ENCODE measurements at places on chromosomes 3 and 15.

- DNase-seq, result no peak
Measured at GRCh38 chr15:88655103-88655553, 16.3 kb downstream of the ISG20 start.

GRCh38 chr3:9331171-9331570 lies 31.7 kb upstream of the THUMPD3 start:
- DNase-seq, result no peak

DNA sequence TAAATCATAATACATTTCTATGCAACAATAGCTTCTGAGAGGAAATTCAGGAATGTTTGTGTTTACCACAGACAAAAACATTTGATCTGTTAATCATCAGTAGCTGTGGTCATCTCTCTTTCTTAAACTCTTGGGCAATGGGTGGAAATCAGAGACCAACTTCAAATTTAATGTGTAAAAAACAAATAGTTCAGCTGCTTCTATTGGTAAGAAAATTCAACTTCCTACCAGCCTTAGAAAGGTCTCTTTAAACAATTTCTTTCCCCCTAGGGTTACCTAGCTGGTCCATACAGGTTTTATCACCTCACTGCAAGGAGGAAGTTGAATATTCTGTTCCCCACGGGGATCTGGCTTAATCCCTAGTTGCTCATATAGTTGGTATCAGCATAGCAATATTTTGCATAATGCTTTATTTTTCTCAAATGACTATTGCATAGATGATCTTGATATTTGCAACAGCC lies 20.3 kb upstream of the PPP4R2 start:
- DNase-seq, result no peak

DNA sequence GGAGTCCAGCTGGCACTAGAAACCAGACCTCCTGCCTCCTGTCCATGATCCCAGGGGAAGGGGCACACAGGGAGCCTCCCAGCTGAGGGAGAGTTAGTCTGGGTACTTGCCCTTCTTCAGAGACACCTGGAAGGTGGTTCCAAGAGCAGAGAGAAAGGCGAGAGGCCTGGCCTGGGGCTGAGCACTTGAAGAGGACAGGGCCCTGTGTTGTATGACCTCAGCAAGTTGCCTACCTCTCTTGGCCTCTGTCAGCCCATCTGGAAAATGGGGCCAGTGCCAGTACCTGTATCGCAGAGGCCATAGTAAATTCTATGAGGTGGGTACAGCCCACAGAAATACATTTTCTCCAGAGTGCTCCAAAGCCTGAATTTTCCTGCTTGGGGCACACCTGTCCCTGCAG lies 19.5 kb downstream of the PTH1R start:
- no peak for DNase-seq

DNA sequence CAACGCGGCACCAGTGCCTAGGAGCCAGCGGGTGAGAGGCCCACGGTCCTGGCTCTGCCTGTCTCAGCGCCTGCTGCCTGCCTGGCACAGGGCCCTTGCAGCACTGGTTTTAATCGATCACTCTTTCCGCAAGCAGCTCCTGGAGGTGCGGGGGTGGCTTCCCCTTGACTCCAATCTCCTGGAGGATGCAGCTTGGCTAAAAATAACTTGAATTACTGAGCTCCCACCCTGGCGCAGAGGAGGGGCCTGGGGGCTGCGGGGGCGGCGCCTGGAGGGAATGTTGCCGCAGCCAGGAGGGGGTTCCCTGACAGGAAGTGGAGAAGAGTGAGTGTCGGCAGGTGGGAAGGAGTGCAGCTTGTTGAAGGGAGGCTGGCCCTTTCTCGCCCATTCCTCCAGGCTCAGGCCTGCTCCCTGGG lies 9.9 kb upstream of the RPL29 start:
- no peak for DNase-seq

GRCh38 chr15:66188464-66188863 lies 65.1 kb downstream of the MEGF11 start:
- DNase-seq, result no peak

- DNase-seq, result no peak
Measured at GRCh38 chr3:49415931-49416601, 3.8 kb downstream of the TCTA start.

GRCh38 chr3:66499881-66500575 lies 794 bp downstream of the LRIG1 start:
- peak; percentile 54 for DNase-seq

DNA sequence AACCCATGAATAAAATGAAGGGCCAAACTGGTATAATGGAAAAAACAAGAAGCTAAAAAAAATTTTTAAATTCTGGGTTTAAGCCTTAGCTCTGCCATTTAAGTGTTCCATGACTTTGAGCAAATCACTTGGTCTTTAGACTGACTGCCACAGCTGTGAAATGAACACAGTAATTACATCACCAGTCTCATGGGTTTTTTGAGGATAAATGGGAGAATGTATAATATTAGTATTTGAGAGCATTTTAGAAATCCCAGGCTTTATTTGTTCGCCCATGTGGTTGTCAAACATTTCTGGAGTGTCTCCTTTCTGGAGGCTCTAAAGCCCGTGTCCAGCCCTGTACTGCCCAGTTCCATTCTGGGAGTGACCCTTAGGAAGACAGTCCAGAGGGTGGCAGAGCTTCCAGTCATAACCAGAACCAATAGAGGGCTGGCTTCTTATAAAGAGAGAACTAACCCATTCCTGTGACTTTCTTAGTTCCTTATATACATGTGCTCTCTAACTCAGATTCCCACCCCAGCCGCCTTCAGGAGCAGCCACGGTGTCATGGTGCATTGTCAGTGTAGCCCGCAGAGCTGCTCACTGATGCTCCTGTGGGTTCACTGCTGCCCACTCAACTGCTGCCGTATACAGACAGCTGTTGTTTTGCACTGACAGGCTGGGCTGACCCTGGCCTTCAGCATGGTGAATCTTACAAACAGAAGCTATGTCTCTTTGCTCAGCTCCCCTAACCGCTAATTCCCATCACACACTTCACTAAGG lies 44.7 kb downstream of the BOC start:
- no peak for DNase-seq

DNA sequence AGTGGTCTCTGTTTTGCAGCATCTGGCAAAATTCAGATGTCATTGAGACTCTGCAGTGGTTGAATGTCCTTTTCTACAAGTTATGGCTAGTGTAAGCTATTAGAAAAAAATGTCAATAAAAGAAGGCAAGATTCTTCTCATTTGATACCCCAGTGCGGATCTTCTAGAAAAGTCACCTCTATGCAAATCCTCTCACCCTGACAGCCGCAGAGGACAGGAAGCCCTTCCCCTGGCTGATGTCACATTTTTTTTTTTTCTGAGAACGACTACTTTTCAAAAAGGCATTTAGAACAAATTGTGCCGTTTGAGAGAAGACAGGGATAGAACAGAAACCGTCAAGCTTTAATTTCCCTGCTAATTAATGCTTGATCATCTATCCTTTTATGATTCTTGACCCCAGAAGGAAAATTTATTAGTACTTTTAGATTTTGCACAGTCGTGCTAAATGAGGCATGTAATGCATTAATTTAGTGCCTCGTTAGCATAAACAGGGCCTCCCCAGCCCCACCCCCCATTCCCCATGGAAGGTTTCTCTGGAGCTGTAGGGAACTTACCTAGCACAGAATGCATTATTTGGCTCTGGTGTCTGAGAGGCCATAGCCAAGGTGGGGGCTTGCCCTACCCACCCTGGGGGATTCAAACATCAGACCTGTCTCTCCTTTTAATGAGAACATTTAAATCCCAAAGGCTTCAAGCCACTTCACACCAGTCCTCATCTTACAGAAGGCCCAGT lies 183.8 kb downstream of the OPA1 start:
- no peak for DNase-seq

- no peak for DNase-seq
Measured at GRCh38 chr3:4889896-4890295, 89.3 kb upstream of the BHLHE40 start.

DNA sequence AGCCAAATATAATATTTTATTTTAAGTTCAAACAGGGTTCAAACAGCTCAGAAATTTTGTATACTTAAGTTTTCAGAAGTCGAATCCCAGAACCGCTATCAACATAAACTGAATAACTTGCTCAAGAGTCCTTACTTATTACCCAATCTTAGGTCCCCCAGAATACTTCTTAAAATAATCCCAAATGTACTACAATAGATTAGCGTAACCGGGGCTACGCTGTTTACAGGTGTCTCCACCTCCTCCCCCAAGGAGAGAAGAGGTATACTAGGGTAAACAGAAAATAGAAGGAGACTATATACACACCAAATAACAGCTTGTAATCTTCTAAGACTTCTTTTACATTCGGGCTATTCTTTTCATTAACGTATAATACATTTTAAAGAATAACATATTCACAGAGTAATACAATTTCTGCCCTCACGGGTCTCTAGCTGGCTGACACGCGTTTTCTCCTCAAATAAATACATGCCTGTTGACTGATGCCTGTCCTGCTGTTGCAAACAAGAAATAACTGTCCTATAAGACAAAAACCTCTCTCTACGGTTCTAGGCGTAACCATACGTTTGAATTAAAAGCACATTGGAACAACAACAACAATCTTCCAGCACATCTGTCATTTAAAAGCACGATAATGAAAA lies 1.3 kb downstream of the DENND4A start:
- DNase-seq, result no peak

DNA sequence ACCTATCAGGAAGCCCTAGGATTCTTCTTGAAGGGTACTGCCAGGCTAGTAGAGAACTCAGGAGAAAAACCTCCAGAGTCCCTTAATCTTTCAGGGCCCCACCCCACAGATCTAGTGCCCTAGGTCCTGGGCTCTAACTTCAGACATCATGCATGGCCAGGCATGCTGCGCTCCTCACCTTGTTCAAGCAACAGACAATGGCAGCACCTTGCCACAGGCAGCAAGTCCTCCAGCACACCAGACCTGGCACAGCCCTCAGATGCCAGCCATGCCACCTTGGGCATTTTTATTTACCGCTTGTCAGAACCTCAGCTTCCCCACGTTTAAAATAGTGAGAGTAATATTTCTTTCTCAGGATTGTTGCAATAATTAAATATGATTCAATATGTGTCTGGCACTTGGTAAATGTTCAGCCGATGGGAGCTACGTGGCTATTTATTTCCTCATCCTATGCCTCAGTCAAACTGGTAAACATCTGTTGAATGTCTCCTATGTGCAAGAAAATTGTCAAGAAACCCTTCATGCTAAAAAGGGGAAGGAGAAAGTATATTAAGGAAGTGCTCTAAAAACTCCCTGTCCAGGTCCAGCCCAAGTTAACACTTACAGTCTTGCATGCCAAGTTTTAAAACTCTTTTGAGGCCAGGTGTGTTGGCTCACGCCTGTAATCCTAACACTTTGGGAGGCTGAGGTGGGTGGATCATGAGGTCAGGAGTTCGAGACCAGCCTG lies 14.5 kb upstream of the CCR1 start:
- no peak for DNase-seq

DNA sequence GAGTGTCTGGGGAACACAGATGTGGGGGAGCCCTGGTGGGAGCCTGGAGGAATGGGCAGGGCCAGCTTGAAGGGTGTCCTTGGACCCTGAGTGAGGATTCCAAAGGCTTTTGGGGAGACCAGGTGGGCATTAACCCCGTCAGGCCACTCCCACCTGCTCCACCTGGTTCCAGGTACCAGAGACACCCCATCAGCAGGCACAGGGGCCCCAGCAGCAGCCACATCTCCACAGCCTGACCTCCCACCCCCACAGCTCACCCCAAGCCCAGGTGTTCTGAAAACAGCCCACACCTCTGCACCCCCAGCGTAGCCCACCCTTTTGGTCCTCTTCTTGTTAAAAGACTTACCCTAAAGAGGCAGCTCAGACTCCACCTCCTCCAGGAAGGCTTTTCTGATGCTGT lies 102.1 kb upstream of the PRR20G start:
- DNase-seq, result no peak

DNA sequence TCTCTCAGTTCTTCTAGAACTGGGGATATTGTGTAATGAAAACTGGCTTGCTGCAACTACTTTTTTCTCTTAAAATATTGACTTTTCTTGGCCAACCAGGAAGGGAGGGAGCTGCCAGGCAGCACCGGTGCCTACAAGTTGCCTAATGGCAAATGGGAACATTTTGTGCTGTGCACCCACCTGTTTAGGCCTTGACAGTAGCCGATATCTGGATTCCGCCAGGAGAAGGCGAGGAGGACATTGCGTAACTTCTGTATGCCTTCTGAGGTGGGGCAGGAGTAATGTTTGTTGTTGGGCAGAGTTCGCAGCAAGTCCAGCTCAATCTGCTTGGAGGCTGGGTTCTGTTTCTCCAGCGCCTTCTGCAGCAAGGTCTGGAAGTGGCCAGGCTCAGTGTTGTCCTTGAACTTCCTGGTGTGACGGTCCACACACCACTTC lies 64.9 kb downstream of the TBC1D2B start:
- DNase-seq, result no peak

DNA sequence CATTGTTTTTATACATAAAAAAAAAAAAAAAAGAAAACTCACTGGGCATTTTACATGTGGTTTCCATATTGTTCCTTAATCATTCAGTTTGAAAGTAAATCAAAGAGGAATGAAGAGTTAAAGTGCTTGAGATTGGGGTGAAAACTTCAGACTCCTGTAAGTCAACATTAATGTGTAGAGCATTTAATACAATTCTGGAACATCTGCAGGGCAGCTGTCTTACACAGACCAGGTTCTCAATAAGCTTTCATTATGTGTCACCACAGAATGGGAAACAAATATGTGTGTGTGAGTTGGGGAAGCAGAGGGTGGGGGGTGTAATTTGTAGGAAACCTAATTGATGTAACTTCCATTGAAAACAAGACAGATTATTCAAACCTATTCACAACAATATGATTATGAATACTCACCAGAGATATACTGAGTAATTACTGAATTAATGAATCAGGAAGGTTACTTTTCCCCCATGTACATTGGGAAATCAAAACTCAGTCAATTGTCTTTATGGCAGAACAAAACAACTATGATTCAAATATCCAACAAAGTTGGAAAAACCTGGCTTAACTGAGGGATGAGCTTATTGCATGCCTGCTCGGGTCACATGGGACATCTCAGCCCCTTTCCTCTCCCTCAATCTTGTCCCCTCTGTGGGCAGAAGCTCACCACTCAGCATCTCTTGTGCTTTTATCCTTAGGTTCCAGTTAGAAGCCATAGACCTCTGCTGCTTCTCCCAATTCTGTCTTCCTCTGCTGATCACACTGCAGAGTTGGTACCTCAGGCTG lies 281.2 kb upstream of the THBS1 start:
- DNase-seq, result no peak

DNA sequence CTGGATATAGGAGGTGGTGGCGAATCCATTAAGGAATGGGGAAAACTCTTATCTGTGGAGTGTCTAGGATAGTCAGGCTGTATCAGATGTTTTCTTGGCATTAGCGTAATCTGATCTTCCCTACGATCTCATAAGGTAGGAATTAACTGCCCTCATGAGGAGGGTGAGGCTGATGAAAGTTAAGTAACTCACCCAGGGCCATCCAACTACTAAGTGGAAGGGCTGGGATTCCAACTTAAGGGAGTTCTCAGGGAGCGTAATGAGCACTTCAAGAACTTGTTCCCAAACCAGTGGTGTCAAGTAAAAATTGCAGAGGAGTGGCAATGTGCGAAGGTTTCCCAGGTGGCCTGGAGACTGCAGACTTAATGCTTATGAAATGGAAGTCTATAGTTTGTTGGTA lies 55.9 kb upstream of the OSBPL11 start:
- DNase-seq, result no peak

Data from endothelial cell (in vitro differentiated cells).